ENCODE measurements at places on chromosomes 16 and 17.

- DNase-seq, result no peak
Measured at GRCh38 chr16:49594685-49595498, 221.3 kb downstream of the C16orf78 start.

- no peak for DNase-seq
Measured at GRCh38 chr17:1374431-1375177, 25.4 kb downstream of the YWHAE start.

DNA sequence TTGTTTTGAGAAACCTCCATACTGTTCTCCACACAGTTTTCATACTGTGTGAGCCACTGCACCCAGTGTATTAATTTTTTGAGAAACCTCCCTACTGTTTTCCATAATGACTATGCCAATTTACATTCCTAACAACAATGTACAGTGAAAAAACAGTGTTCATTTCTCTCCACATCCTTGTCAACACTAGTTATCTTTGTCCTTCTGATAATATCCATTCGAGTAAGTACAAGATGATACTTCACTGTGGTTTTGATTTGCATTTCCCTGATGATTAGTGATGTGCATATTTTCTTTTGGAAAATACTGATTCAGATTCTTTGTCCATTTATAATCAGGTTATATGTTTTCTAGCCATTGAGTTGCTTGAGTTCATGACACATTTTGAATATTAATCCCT, 462.0 kb downstream of the CDH11 start:
- DNase-seq, result no peak

GRCh38 chr17:31431098-31431851, 39.8 kb downstream of the RAB11FIP4 start:
- no peak for DNase-seq

DNA sequence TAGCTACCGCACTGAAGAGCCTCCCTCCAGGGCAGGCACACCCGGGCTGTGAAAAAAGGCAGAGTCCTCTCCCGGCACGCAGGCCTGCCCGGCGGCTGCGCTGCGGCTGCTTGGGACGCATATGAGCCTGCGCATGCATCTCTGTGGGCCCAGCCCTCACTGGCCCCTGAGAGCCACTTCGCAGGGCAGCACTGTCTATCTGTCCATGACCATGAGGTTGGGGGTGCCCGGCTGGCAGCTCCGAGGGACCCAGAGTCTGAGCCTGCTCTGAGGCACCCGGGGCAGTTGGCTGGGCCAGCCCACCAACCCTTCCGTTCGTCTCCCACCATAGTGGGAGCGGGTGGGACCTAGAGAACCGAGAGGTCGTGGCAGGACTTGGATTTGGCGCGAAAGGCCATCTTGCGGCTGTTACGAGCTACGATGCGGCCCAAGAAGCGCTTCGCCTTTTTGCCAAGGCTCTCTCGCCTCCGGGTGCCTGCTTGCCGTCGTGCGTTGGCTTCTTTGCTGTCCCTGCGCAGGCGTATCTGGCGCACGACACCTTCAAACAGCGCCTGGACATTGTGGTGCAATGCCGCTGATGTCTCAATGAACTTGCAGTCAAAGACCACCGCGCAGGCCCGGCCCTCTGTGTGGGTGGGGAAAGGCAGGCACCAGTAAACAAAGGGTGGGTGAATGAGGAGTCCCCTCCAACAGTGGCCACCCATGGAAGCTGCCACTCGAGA, 3.2 kb upstream of the CDH16 start:
- no peak for DNase-seq

All from breast epithelium (tissue), 4 donors.